Breast epithelium (tissue), 4 donors: ENCODE measurements at places on chromosomes 16 and 17. TPM values are rescaled to one million over a fixed set of nuclear protein-coding genes. Genes with fewer than 3 reads are reported as not detected.

DNA sequence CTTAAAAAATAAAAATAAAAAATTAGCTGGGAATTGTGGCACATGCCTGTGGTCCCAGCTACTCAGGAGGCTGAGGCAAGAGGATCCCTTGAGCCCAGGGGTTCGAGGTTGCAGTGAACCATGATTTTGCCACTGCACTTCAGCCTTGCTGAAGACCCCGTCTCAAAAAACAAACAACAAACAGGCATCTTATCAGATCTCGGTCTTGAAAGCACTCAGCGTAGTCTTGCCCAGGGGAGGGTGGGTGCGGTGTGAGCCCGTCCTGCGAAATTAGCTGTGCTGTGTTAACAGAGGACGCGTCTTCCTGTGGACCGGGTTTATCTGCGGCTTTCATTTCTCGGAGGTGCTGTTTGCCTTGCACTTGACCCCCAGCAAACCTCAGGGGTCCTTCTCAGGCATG lies 5.4 kb downstream of the GAA start:
- DNase-seq = peak; percentile 33

MYH2 gene
- total RNA-seq = not detected

DNA sequence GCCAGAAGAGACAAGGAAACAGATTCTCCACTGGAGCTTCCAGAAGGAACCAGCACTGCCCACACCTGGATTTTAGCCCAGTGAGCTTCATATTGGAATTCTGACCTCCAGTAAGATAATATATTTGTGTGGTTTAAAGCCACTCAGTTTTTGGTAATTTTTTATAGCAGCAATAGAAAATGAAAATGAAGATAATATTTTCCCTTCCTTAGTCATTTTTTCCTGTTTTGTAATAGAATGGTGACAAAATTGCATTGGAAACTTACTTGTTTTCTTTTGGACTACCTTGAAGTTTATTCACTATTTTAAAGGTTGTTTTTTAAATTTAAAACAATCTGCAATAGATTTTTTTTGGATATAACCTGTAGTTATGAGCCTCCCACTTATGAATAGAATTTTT lies 29.8 kb upstream of the IRF8 start:
- no peak for DNase-seq

- no peak for DNase-seq
These were observed 152.6 kb downstream of the MAP2K6 start for GRCh38 chr17:69567130-69567529.

MYCBPAP gene
- total RNA-seq = 1.9 TPM

GRCh38 chr17:43326490-43327275 lies 72.1 kb upstream of the ARL4D start:
- DNase-seq = no peak

DNA sequence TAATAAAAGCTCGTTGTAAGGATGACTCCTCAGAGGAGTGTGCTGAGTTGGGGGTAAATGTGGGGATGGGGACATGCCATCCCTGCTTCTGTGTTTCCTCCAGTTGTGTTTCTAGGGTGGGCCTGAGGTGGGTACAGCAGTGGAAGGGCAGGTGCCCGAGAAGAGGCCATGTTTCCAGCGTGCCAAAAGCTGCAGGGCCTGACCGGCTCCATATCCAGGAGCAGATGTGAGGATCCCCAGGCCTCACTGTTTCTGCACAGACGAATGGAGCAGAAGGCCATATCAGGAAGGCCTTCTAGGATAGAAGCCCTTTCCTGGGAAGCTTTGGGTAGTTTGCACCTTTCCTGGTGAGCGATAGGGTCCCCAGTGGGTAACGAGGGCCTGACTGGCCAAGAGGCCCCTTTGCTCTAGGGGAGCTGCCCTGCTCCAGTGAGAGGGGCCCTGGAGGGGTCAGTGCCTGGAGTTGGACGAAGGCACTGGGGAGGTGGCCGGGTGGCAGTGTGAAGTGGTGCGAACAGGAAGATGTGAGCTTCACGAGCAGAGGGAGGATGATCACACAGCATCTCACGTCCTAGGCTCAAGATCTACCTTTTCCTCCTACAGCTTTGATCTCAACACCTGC lies 62.9 kb downstream of the SHISA6 start:
- DNase-seq = no peak

DNA sequence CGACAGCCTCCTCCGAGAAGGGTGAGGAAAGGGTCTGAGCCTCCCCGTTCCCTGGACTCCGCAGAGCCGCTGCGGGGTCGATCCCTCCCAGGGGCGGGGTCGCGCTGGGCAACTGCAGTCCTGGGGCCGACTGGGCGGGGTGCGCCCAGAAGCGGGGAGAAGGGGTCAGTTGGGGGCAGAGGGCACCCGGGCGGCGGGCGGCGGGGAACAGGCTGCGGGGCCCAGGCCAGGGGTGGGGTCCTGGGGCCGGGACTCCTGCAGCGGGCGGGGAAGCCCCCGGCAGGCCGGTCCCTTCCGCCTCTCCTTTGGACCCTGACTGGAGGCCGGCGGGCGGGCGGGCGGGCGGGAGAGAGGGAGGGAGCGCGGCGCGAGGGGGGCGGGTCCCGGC lies 352 bp downstream of the GGNBP2 start:
- no peak for DNase-seq

DNA sequence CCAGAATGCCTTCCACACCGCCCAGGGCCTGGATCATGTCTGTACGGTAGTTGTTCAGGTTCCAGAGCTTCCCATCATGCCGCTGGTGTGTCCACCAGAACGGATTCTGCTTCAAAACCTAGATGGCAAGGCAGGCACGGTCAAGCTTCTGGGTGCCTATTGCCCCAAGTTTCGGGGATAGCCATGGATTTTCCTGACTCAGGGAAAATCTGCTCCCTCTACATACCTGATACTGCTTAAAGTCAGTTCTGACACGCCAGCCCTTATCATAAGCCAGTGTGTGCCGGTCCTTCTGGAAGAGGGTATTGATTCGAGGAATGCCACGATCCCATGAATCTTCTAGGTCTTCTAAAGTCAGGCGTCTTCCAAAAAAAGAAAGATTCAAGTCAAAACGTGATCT lies 11.4 kb upstream of the RILP start:
- DNase-seq = no peak

ATP2A3 gene
- total RNA-seq = 2.6 TPM

- DNase-seq = no peak
These were observed 5.0 kb downstream of the BBS2 start for GRCh38 chr16:56514845-56515244.

DNA sequence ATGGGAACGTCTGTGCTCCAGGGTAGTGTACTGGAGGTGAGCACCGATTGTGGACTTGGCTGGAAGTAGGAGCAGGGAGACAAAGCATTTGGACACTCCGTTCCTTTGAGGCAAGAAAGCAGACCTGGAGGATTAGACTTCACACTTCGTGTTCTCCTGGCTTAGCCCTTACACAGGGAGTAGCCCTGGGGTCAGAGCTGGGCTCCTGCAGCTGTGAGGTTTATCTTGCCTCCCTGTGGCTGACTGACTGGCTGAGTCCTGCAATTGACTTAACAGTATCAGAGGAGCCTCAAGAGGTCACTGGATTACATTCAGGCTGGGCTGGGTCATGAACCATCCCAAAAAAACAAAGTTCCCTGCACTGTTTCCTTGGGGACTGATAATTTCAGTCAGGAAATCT lies 37.1 kb downstream of the MPRIP start:
- no peak for DNase-seq
